ENCODE measurements at places on chromosomes 2 and 18. TPM values are rescaled to one million over a fixed set of nuclear protein-coding genes. Genes with fewer than 3 reads are reported as not detected.

ZEB2 gene
- 111 TPM for total RNA-seq

TUBA3E gene
- total RNA-seq: not detected

GRCh38 chr2:2568411-2568810 lies 237.3 kb upstream of the MYT1L start:
- no peaks in the 10 kb centered on the region for H3K36me3 ChIP-seq
- no peak overlapping the region for H3K4me3 ChIP-seq
- H3K27ac ChIP-seq: no peak overlapping the region
- H3K27me3 ChIP-seq: peaks cover 21% of the 10 kb centered on the region

- DNase-seq: no peak
- H3K4me3 ChIP-seq: no peak overlapping the region
- H3K27me3 ChIP-seq: peaks cover 10% of the 10 kb centered on the region
- no peaks in the 10 kb centered on the region for H3K36me3 ChIP-seq
- H3K27ac ChIP-seq: peak overlapping the region; percentile 80
- peaks cover 57% of the 10 kb centered on the region for H3K4me1 ChIP-seq
Observed at GRCh38 chr2:37870829-37871228, 54.3 kb upstream of the RMDN2 start.

DNA sequence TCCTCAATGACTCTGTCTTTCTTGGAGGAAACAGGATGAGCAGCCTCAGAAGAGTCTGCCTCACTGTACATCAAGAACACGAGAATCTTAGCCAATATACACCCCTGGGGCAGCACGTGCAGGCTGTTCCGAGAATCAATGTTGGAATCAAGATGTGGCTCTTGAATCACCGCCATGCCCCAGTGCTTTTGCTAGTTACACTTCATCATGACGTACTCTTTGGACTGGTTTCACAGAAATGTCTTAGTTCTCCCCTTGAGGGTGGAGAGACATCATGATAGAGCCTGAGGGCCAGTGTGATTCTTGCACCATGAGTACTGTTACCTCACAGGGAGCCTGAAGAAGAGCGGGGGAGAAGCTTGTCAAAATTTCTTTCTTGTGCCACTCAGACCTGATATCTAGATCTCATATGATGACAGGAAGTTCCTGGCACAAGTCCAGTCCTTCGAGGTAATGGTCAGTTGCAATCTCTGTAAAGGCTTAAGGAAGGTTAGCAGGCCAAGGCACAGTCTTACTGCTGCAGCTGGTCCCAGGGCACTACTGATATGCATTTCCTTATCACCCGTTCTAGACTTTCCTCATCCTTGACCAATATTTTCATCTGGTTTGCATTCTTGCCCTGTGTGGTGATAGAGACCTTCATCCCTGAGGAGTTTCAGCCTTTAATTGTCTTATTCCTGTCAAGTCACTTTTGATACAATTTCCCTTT lies 28.2 kb upstream of the STAT4 start:
- peaks cover 7% of the 10 kb centered on the region for H3K4me1 ChIP-seq
- no peak for DNase-seq
- no peaks in the 10 kb centered on the region for H3K36me3 ChIP-seq
- no peak overlapping the region for H3K27ac ChIP-seq
- no peak overlapping the region for H3K4me3 ChIP-seq
- H3K27me3 ChIP-seq: no peaks in the 10 kb centered on the region

DNA sequence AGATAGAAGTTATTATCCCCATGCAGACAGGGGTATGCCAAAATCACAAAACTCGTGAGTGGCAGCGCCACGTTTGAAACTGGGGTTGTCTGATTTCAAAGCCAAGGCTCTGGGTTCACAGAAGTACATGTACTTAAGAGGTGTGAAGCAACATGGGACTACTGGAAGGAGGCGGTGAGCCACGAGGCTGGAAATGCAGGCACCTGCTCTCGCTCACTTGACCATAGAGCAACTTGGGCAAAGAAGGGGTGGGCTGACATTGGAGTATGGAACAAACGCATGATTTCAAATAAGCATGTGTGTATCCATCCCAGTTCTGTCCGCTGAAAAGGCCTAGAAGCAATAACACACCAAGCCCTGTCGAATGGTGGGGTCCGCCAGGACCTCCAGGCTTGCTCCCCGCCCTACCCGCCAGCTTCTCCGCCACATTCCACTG lies 593 bp upstream of the ACTR2 start:
- no peaks in the 10 kb centered on the region for H3K27me3 ChIP-seq
- H3K4me1 ChIP-seq: peaks cover 22% of the 10 kb centered on the region
- DNase-seq: no peak
- H3K27ac ChIP-seq: peak overlapping the region; percentile 99

- H3K4me3 ChIP-seq: no peak overlapping the region
- H3K36me3 ChIP-seq: peaks cover 26% of the 10 kb centered on the region
- no peak overlapping the region for H3K27ac ChIP-seq
- H3K27me3 ChIP-seq: no peaks in the 10 kb centered on the region
- no peak for DNase-seq
- H3K4me1 ChIP-seq: no peaks in the 10 kb centered on the region
Observed at GRCh38 chr2:11450791-11451190, 15.2 kb downstream of the E2F6 start.

GRCh38 chr2:226862623-226863022 lies 26.8 kb downstream of the RHBDD1 start:
- H3K4me1 ChIP-seq: peaks cover 6% of the 10 kb centered on the region
- no peak for DNase-seq
- no peaks in the 10 kb centered on the region for H3K27me3 ChIP-seq
- H3K36me3 ChIP-seq: peaks cover 8% of the 10 kb centered on the region

All from mesothelial cell of epicardium (in vitro differentiated cells).